ENCODE measurements at places on chromosomes 6 and 20.

DNA sequence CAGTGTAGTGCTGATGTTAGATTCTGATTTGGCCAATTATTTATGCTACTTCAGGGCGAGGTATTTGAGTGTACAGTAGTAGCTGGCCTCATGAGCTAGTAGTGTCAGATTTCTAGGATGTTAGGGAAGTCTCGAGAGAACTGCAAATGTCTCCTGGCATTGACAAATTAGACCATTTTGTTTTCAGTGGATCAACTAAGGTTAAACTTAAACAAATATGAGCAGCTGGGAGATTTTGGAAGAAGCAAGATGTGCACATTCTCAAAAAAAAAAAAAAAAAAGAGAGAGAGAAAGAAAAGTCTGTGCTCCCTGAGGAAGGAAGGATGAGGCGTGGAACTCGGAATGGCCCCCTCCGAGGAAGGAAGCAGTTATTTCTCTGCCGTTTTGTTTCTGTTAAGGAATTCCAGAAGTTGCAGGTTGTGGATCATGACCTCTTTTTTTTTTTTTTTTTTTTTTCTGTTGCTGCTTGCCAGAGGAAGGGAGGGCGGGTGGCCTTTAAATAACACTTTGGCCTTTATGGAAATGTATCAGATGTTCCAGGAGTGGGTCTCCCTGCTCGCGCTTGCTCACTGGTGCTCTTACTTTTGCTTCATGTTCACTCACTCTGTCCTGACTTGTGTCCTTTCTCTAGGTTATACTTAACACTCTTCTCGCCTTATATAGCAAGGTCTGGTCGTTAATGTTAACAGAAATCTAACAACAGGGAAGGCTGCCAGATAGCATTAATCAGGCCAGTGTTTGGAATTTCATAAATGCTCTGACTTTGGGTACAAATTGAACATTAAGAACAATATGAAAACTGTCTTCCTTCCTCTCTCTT lies 124.4 kb downstream of the TCP11 start:
- DNase-seq: no peak

- no peak for DNase-seq
These were observed 36.8 kb downstream of the SASH1 start for GRCh38 chr6:148379481-148379880.

DNA sequence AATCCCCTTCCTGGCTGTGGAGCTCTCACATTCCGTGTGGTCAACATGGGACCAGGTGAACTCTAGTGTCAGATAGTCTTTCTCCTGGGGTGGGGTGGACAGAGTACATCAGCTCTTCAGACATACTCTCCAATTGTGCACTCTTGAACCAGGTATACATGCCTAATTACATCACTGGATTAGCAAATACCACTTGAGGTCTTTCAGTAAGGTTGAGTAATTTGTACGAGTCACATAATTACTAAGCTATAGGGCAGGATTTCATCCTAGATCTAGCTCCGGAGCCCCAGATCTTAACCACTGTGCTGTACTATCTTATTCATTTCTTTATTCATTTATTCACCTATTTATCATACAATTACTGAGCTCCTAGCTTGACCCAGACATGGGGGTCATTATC lies 821.3 kb downstream of the TFAP2A start:
- no peak for DNase-seq

GRCh38 chr6:107827541-107827940 lies 3.4 kb upstream of the SCML4 start:
- DNase-seq: peak; percentile 46

- no peak for DNase-seq
These were observed 4.2 kb downstream of the DOP1A start for GRCh38 chr6:83071707-83072106.

- no peak for DNase-seq
These were observed 37.4 kb upstream of the HCRTR2 start for GRCh38 chr6:55136916-55137315.

DNA sequence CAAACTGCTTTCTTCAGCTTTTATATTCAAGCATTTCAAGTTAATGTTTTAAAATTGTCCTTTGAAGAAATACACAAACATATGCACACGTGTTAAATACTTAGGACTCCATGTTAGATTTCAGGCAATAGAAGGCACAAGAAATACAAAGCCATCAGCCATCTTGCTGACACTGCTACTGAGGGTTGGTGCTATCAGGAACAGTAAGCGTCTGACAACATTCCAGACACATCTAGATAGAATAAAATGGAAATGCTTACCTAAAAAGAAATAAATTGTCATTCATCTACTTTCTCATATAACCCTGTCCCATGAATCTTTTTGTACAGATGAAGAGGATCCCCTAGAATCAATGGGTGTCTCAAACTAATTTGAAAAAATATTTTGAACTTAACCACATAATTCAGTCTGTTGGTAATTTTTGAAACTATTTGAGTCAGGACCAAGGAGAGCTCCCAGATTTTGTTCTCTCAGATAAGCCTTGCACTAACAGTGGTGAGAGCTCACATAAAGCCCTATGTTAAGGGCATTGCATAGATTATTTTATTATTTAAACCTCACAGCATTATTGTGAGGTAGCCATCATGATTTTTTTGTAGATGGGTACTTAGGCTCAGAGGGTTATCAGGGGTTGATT lies 631.1 kb upstream of the POU3F2 start:
- no peak for DNase-seq
